ENCODE measurements at places on chromosomes 12 and 14. TPM values are rescaled to one million over a fixed set of nuclear protein-coding genes. Genes with fewer than 3 reads are reported as not detected.

DNA sequence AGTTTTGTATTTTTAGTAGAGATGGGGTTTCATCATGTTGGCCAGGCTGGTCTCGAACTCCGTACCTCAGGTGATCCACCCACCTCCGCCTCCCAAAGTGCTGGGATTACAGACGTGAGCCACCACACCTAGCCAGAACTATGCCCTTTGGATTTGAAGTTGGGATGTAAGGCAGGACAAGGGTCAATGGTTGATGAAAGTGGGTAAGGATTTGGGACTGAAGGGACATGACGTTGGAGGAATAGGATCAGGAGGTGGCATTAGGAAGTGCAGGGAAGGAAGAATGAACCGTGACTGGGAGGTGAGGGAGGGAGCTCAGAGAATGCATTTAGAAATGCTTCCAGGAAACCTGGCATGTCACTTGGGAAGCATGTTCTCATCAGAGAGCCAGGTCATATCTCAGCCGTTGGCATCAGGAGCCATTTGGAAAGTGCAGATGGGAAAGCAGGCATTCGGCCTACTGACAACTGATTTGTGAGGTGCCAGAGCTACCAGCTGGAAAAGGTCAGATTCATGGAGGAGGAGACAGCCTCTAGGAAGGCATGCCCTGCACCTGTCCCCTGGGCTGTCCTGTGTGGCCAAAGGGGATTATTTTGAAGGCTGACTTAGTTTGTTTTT is 2.2 kb downstream of the CRADD start:
- no peak for DNase-seq

GRCh38 chr14:32710731-32711680 is 227.7 kb upstream of the NPAS3 start:
- no peak for DNase-seq

DNA sequence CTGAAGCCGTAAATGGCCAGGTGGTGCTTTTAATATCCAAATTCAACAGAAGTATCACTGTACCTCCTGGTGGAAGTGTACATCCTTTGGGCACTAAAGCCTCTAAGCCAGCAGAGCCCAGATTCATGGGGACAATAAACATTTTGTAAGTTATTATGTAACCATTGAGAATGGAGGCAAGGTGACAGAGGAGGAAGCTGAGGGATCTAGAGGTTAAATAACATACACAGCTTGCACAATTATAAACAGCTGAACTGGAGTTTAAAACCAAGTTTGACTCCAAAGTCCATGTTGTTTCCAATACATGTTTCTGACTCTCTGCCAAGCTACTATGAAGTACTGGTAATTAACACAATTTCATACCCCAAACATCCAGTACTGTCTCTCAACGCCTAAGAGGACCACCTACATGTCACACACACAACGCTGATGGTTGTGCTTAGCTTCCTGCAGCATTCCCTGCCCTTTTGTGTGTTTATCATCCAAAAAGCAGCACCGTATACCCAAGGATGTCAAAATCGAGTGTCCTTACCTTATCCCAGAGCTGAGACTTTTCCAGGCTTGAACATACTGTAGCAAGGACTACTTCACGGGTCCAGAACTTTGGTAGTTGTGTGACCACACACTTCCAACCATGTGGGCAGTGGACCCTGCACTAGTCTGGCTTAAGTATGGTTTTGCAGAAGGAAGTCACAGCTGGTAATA is 41.3 kb downstream of the EGLN3 start:
- no peak for DNase-seq

GRCh38 chr14:81946375-81946774 is 412.7 kb upstream of the SEL1L start:
- no peak for DNase-seq

GRCh38 chr12:49867570-49868341 is 24.9 kb upstream of the BCDIN3D start:
- no peak for DNase-seq

GRCh38 chr14:24895243-24895583 is 154.7 kb downstream of the STXBP6 start:
- no peak for DNase-seq

DNA sequence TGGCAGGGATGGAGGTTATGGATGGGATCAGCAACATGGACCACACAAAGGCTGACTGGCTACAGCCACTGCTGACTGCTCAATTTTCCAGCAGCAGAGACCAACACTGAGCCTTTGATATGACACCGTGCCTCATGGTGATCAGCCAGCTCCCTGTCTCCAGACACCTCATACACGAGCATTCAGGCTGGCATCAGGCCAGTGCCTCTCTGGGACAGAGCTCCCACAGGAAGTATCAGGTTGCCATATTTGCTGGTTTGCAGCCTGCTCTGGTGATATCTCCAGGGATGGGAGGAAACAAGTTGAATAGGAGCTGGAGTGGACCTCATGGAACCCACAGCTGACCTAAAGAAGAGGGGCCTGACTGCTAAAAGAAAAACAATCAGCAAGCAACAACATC is 471.2 kb upstream of the ATXN7L3B start:
- no peak for DNase-seq

GRCh38 chr12:116916714-116917114 is 6.0 kb downstream of the FBXW8 start:
- DNase-seq: no peak

GRCh38 chr14:61247935-61248334 is 33.2 kb downstream of the TMEM30B start:
- DNase-seq: no peak

DNA sequence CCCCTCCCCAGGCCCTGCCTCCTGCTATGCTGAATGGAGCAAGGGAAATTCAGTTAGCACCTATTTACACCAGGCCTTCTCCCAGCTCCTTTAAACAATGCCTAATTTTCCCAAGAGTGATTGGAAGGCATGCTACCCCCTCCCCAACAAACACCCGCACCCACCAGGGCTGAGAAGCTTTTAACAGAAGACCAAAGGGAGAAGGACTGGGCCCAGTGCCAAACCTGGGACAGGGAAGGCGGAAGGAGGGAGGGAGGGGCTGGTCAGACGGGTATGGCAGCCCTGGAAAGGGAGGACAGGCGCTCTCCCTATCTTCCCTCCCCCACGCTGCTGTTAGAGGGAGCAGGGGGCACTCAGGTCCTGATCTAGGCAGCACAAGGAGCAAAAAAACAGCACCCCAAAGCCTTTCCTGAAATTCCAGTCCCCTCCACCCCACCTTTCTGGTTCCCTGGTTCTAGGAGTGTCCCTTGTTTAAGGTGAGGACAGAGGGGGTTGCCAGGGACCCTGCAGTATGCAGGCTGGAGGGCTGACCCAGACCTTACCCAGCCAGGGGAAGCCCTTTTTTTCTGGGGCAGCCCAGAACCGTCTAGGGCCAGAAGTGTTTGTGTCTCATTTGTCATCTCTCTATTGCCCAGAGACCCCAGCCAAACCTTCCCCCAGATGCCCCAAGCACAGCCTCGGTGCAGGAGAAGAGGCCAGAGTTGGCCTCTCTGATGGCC is 2.4 kb upstream of the KRT8 start:
- DNase-seq: peak; percentile 26

GRCh38 chr12:69880571-69880970 is 55.5 kb downstream of the MYRFL start:
- no peak for DNase-seq

- peak; percentile 23 for DNase-seq
Measured at GRCh38 chr12:113268621-113269020, 47.4 kb downstream of the TPCN1 start.

GRCh38 chr14:82080370-82080769 is 546.7 kb upstream of the SEL1L start:
- DNase-seq: no peak

DNA sequence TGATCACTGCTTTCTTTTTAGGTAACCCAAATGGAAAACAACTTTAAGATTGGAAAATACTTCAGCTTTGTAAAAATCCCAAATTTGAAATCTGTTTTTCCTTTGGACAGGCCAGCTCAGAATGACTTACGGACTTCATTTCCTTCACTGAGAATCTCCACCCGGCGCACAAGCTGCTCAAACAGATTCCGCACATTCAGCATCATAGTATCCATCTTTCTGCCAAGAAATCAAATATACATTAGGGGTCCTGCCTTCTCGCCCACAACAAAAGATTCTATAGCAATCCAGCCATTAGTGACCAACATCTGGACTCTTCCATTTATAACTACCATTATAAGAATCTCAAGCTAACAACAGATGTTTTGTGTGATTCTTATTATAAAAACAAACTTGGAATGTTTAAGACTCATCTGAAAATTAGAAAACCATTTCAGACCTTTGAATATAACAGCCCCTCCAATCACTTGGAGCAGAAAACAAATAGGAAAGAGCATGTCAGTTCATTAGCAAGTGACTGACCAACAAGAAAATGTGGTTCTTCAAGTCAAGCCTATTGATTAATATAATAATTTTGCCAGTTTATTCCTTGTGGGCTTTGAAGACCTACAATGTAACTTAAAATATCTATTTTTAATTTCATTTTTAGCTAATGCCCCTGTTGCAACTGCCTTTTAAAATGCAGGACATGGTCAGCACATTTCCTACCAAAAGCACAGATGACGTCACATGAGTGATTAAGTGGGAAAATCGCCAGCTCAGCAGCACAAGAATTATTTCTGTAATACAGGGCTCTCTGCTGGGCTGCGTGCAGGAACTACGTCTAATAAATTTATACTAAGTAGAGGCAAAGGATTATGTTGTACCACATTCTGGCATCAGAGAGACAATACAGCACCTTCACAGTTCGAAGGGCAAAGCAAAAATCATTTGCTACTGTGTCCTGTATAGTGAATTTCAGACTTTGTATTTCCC is 8.5 kb downstream of the RACGAP1 start:
- DNase-seq: no peak

The ZNF385A gene
- 5.3 TPM for polyA plus RNA-seq

The LRP6 gene
- 7.5 TPM for polyA plus RNA-seq

The PRPH gene
- 0.11 TPM for polyA plus RNA-seq

The SLC6A15 gene
- polyA plus RNA-seq: not detected
